ENCODE measurements at places on chromosomes 4 and X. TPM values are rescaled to one million over a fixed set of nuclear protein-coding genes. Genes with fewer than 3 reads are reported as not detected.

GRCh38 chr4:125319311-125319710 is 4.6 kb downstream of the FAT4 start:
- H3K27me3 ChIP-seq, result peaks cover 38% of the 10 kb centered on the region
- H3K4me1 ChIP-seq, result peaks cover 16% of the 10 kb centered on the region
- no peak overlapping the region for H3K4me3 ChIP-seq
- no peak for DNase-seq

DNA sequence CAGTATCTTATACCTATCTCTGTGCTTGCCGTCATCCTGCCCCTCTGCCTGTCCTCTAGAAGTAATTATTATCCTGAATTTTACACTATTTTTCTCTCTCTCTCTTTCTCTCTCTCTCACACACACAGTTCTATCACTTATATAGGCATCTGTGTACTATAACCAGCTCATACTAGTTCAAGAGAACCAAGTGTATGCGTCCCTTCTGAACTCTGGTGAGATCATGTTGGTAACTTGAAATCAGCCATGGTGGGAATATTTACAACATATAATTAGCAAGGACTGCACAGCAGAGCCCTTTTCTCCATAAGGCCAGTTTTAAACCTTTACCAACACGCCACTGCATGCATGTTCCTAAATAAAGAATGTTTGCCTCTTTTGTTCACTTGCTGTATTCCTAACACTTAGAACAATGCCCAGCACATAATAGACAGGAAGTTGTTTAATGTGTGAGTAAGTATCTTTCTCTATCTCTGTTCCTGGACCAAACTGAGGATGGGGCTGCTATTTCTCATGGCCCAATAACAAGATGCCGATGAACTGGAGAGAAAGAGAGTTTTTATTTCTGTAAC is 51.1 kb upstream of the IL21 start:
- no peak overlapping the region for H3K4me3 ChIP-seq
- DNase-seq, result no peak
- H3K36me3 ChIP-seq, result peaks cover 2% of the 10 kb centered on the region
- H3K4me1 ChIP-seq, result peaks cover 17% of the 10 kb centered on the region

DNA sequence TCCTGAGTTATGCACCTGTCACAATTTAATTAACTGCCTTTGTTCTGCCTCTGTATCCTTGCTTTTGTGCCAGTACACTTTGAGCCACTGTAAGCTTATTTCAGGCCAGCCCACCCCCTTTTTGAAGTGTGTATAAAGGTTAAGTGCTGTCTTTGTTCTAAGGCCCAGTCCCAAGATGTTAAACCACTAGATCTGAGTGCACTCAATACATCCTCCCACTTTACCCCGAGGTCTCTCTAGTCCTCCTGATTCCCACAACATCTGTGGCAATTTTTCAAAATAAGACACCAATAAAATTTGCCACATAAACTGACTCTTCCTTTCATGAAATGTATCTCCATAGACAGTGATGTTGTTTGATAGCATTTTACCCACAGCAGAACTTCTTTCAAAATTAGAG is 124.1 kb upstream of the SPIN4 start:
- H3K4me3 ChIP-seq, result no peak overlapping the region
- no peak for DNase-seq
- H3K4me1 ChIP-seq, result no peaks in the 10 kb centered on the region
- no peaks in the 10 kb centered on the region for H3K27me3 ChIP-seq
- H3K36me3 ChIP-seq, result peaks cover 23% of the 10 kb centered on the region

CPLX1 gene
- total RNA-seq, result 3.7 TPM

TCEAL3 gene
- total RNA-seq, result 6.7 TPM

GNRHR gene
- not detected for total RNA-seq

DNA sequence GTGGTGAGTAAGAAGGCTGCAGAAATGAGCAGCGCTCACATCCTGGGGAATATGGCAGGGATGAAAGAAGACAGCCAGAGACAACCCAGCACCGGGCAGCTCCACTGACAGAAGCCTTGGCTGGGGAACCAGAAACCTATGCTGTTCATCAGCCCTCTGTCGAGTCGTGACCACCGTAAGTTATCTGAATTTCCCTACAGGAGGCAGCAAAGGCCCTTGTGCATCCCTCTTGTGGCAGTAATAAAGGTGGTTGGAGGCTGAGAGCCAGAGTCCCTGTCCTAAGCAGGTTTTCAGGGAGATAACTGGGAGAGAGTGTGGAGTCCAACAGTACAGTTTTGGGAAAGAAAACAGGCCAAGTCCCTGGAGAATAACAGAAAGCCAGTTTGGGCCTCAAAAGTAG is 194.0 kb upstream of the BOD1L1 start:
- H3K36me3 ChIP-seq, result no peaks in the 10 kb centered on the region
- no peaks in the 10 kb centered on the region for H3K4me1 ChIP-seq
- no peak overlapping the region for H3K27ac ChIP-seq
- H3K4me3 ChIP-seq, result no peak overlapping the region
- no peaks in the 10 kb centered on the region for H3K27me3 ChIP-seq
- DNase-seq, result no peak

- no peaks in the 10 kb centered on the region for H3K27me3 ChIP-seq
- DNase-seq, result no peak
- H3K4me1 ChIP-seq, result no peaks in the 10 kb centered on the region
- no peak overlapping the region for H3K4me3 ChIP-seq
These were observed 23.8 kb downstream of the NOX1 start for GRCh38 chrX:100850317-100850716.

PCDH19 gene
- total RNA-seq, result not detected

GRCh38 chrX:78123190-78123589 is 16.3 kb downstream of the TAF9B start:
- no peak overlapping the region for H3K4me3 ChIP-seq
- H3K27ac ChIP-seq, result peak overlapping the region; percentile 71
- no peak for DNase-seq
- no peaks in the 10 kb centered on the region for H3K27me3 ChIP-seq

TBC1D19 gene
- total RNA-seq, result 6.5 TPM

GRCh38 chr4:2285613-2286381 is 23.9 kb upstream of the MXD4 start:
- H3K27ac ChIP-seq, result no peak overlapping the region
- H3K4me3 ChIP-seq, result no peak overlapping the region
- no peak for DNase-seq
- peaks cover 25% of the 10 kb centered on the region for H3K4me1 ChIP-seq
- H3K27me3 ChIP-seq, result no peaks in the 10 kb centered on the region

DNA sequence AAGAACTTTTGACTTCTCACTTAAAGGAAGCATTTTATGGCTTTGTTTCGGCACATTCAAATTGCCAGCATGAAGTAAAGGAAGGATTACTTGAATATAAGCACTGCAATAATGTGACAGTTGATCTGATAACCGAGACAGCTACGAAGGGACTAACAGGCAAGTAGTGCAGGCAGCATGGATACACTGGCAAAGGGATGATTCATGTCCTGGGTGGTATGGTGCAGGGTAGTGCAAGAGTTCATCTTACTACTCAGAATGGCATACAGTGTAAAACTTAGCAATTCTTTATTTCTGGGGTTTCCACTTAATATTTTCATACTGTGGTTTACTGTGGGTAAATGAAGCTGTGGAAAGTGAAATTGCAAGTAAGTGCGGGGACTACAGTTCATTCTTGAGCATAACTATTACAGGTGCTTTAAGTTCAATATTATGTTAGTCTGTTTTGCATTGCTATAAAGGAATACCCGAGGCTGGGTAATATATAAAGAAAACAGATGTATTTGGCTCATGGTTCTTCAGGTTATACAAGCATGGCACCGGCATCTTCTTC is 611.8 kb downstream of the SPOCK3 start:
- H3K4me3 ChIP-seq, result no peak overlapping the region
- H3K27ac ChIP-seq, result no peak overlapping the region
- no peaks in the 10 kb centered on the region for H3K4me1 ChIP-seq
- H3K36me3 ChIP-seq, result no peaks in the 10 kb centered on the region

DRD5 gene
- total RNA-seq, result not detected

DNA sequence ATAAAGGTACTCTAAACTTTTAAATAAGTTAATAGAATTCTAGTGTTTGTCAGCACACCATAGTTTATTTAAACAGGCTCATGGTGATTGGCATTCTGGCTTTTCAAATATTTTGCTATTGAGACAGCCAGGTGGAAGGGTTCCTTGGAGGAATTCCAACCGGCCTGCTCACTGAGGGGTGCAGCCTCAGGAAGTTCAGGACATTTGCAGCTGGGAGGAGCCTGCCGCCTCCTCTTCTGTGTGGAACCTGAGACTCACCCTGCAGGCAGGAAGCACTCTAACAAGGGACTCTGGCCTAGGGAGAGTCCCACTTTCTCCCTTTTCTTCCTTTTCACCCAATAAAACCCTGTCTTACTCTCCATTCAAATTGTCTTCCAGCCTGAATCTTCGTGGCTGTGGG is 1328.0 kb downstream of the FSTL5 start:
- no peak overlapping the region for H3K27ac ChIP-seq
- no peak for DNase-seq
- H3K27me3 ChIP-seq, result no peaks in the 10 kb centered on the region

CAPN6 gene
- not detected for total RNA-seq

DNA sequence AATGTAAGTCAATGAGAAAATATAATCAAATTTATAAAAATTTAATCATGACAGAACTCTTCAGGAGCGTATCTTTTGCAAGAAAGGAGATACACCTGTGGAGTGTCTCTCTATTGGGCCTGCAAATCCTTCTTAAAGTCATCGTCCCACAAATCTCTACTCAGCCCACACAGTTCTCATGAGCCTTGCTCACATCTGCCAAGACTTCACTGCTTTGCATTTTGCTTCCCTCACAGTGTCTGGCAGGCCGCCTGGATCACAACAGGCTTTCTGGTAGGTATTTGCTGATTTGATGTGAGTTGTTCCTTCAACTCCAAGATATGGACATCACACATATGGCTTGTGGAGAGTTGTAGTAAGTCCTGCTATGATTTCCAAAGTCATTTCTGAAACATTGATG is 183.1 kb upstream of the ARX start:
- no peaks in the 10 kb centered on the region for H3K36me3 ChIP-seq
- no peaks in the 10 kb centered on the region for H3K4me1 ChIP-seq
- no peak for DNase-seq
- peaks cover 3% of the 10 kb centered on the region for H3K27me3 ChIP-seq
- no peak overlapping the region for H3K27ac ChIP-seq

PALLD gene
- total RNA-seq, result 0.91 TPM

DNA sequence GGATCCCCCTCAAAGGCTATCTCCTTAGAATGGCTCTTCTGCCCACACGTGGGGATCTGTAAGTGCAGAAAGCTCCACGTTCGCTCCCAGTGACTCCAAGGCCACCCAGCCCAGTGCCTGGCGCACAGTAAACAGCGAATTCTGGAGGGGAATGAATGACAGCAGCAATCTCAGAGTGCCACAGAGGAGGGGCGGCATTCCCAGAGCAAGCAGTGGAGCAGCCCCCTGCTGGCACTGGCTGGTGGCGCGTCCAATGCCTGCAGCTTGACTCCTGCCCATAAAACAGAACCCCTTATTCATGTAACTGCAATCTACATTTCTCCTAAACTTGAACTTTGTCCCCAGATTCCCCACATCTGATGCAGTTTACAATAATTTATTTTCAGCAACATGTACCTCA is 6.9 kb upstream of the HELT start:
- DNase-seq, result no peak
- H3K4me1 ChIP-seq, result peaks cover 8% of the 10 kb centered on the region
- no peaks in the 10 kb centered on the region for H3K36me3 ChIP-seq
- peaks cover 75% of the 10 kb centered on the region for H3K27me3 ChIP-seq
- H3K4me3 ChIP-seq, result no peak overlapping the region
- H3K27ac ChIP-seq, result no peak overlapping the region

DNA sequence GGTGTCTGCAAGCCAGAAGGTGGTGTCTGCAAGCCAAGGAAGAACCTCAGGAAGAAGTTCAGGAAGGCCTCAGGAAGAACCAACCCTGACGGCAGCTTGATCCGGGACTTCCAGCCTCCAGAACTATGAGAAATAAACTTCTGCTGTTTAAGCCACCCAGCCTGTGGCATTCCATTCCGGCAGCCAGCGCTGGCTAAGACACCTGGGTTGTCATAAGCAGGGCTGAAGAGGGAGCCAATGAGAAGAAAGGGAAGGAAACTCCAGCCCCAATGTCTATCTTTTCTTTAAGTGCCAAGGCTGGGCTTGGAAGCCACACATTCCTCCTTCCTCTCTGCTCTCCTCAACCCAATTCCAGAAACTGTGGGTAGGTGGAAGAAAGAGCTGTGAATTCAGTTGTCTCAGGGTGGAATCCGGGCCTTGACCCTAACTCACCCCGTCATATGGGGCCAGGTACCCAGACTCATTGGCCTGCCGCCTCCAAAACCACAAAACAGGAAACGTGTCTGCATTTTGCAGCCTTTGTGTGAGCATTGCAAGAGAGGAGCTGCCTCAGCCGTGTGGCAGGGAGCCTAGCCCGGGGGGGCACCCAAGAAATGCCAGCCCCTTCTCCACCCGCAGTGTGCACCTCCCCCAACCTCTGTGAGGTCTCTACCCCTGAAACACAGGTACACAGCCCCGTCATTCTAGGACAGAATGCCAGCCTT is 26.8 kb downstream of the CRMP1 start:
- peaks cover 17% of the 10 kb centered on the region for H3K4me1 ChIP-seq
- no peak overlapping the region for H3K27ac ChIP-seq
- H3K36me3 ChIP-seq, result no peaks in the 10 kb centered on the region
- H3K4me3 ChIP-seq, result no peak overlapping the region
- DNase-seq, result no peak
- H3K27me3 ChIP-seq, result peaks cover 5% of the 10 kb centered on the region

ZNF630 gene
- 3.7 TPM for total RNA-seq

UBA6 gene
- total RNA-seq, result 65.2 TPM

DNA sequence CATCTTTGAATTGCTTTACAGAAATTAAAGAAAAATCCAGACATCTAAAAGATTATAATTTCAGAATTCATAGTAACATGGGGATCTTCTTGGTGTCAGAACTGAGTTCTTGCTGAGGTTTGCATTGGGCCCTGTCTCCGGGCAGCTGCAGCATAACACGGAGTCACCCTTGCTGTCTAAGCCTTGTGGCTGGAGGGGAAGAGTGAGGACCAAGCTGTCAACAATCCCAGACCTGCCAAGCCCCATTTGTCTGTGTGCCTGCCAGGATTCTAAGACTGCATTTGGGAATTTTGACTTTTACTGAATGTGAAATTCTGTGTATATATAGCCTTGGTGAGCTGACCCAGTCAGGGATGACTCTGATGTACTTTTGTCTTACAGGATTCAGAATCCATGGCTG is 25.2 kb upstream of the NAP1L5 start:
- H3K4me3 ChIP-seq, result no peak overlapping the region
- H3K36me3 ChIP-seq, result peaks cover 23% of the 10 kb centered on the region
- H3K27me3 ChIP-seq, result no peaks in the 10 kb centered on the region
- no peak for DNase-seq
- H3K27ac ChIP-seq, result no peak overlapping the region

DNA sequence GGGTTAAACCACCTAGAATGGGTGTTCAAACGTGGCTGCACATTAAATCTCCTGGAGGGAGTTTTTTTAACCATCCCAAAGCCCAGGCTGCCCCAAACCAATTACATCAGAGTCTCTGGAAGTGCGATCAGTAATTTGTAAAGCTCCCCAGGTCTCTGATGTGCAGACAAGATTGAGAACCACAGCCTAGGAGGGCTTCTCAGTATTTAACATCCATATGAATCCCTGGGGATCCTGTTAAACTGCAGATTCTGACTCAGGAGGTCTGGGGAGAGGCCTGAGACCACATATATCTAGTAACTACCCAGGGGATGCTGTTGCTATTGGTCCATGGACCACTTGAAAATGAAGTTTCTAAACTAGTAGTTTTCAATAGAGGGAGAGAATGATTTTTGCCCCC is 42.6 kb downstream of the SMPX start:
- no peaks in the 10 kb centered on the region for H3K4me1 ChIP-seq
- no peak for DNase-seq
- H3K27me3 ChIP-seq, result no peaks in the 10 kb centered on the region
- H3K36me3 ChIP-seq, result no peaks in the 10 kb centered on the region
- no peak overlapping the region for H3K4me3 ChIP-seq
- no peak overlapping the region for H3K27ac ChIP-seq

- H3K27ac ChIP-seq, result no peak overlapping the region
- peaks cover 2% of the 10 kb centered on the region for H3K27me3 ChIP-seq
- H3K36me3 ChIP-seq, result no peaks in the 10 kb centered on the region
- H3K4me3 ChIP-seq, result no peak overlapping the region
These were observed 73.9 kb downstream of the AMOT start for GRCh38 chrX:112766774-112767173.

Data from activated naive CD8-positive, alpha-beta T cell treated with anti-CD3 and anti-CD28 coated beads, Interleukin-2, amount 10 ng/mL, durations not matched to agents 7 days and 5 days (primary cell).